Forelimb muscle (tissue), 1 donor: ENCODE measurements at places on chromosomes 6 and 20. TPM values are rescaled to one million over a fixed set of nuclear protein-coding genes. Genes with fewer than 3 reads are reported as not detected.

THEMIS gene
- not detected for polyA plus RNA-seq

- DNase-seq: no peak
Observed at GRCh38 chr6:16471910-16472297, 233.5 kb downstream of the GMPR start.

NR2E1 gene
- not detected for polyA plus RNA-seq

OTOR gene
- not detected for polyA plus RNA-seq

DNA sequence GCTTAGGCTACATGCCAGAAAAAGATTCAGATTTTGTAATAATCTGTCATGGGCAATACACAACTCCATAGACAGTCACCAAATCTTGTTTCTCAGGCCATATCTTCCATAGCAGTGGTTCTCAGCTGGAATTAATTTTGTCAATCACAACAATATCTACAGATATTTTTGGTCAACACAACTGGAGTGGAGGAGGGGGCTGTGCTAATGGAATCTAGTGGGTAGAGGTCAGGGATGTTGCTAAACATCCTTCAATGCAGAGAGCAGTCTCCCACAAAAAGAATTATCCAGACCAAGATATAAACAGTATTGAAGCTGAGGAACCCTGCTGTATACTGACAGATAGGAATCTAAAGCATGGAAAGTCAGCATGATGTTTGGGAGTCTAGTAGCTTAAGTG, 174.6 kb downstream of the UBE3D start:
- no peak for DNase-seq

XPO5 gene
- 25.7 TPM for polyA plus RNA-seq

DNA sequence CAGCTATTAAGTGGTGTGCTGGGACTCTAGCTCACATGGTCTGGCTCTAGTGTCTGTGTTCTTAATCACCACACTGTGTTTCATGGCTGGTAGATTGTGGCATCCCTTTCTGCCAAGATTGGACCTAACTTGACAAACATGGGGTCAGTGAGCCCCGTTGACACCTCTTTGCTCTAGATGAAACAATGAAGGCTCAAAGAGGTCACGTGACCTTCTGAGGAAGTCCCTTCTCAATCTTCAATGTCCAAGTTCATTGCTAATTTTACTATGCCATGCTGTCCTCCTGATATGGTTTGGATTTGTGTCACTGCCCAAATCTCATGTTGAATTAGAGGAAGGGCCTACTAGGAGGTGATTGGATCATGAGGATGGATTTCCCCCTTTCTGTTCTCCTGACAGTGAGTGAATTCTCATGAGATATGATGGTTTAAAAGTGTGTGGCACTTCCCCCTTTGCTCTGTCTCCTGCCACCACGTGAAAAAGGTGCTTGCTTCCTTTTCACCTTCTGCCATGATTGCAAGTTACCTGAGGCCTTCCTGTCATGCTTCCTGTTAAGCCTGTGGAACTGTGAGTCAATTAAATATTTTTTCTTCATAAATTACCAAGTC, 177.8 kb upstream of the MYLIP start:
- no peak for DNase-seq
